Activated CD8-positive, alpha-beta memory T cell treated with anti-CD3 and anti-CD28 coated beads for 36 hours (primary cell): ENCODE measurements at places on chromosomes 2 and 18. TPM values are rescaled to one million over a fixed set of nuclear protein-coding genes. Genes with fewer than 3 reads are reported as not detected.

GCA gene
- total RNA-seq = 15.7 TPM

SCG2 gene
- total RNA-seq = not detected

M1AP gene
- not detected for total RNA-seq

TEKT4 gene
- not detected for total RNA-seq

COL3A1 gene
- not detected for total RNA-seq

TMEM131 gene
- total RNA-seq = 37.9 TPM

REEP1 gene
- total RNA-seq = 0.25 TPM

EFHD1 gene
- total RNA-seq = 0.51 TPM
